ENCODE measurements at places on chromosomes 4 and X.

- no peak for DNase-seq
Measured at GRCh38 chr4:93103042-93103441, 725.5 kb upstream of the ATOH1 start.

DNA sequence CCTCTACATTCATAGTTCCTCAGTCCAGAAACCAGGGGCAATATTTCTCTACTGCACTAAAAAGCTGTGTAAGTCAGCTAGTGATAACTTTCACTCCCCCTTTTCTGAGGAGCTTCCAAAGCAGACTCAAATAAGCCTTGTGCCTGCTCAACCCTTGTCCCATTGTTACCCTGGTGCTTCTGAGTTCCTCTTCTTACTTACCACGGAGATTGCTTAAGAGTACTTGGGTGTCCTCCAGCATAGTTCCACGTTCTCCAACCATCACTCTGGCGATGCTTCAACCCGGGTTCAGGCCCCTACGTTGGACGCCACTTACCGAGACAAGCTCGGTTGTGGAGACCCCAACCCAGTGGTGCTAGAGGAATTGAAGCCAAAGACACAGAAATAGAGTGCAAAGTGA, 71.6 kb downstream of the ADAM29 start:
- DNase-seq, result no peak

DNA sequence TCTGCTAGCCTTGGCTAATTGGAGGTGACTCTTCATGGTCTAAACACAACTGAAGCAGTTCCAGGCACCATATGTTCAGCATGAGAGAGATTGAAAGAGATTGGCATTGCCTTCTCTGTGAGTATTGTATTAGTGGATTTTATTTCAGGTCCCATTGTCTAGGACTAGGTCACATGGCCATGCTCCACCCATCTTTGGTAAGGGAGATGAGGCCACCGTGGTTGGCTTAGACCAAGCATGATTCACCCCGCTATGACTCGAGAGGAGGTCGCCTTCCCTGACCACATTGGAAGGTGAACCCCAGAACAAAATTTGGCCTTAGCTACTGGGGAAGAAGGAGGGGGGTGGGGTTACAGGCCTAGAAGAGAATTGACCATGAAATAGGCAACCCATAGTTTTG, 109.9 kb upstream of the BCOR start:
- DNase-seq, result no peak

GRCh38 chr4:7725951-7726350, 213.7 kb downstream of the AFAP1 start:
- DNase-seq, result peak; percentile 57

GRCh38 chr4:166972071-166972470, 262.2 kb downstream of the SPOCK3 start:
- peak; percentile 39 for DNase-seq

- DNase-seq, result no peak
Measured at GRCh38 chr4:139493176-139493575, 39.3 kb downstream of the RAB33B start.

DNA sequence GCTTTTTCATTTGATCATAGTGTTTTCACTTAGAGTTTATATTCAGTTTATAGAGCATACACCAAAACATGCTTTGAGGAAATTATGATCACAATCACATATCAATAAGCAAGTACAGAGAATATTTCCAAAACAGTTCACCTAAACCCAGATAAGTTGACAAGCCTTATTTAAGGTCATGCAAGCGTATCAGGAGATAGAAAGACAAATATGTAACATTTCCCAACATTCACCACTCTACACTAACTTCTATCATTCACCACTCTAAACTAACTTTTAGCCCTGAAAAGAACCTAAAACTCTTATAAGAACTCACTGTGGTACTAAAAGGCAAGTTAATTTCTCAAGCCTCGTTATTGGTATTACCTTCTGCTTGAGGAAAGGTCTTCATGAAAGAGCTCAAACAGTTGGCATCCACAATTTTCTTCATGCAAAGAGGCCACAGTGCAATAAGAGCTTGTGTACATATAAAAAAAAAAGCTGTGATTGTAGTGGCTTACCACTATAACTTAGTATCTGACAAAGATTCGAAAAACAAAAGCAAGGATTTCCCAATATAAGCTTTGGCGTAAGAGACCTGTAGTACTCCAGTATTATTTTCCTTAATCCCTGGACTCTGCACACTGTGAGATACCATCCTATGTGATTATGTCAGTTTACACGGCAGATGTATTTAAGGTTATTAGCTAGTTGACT, 903.3 kb downstream of the STIM2 start:
- DNase-seq, result no peak

DNA sequence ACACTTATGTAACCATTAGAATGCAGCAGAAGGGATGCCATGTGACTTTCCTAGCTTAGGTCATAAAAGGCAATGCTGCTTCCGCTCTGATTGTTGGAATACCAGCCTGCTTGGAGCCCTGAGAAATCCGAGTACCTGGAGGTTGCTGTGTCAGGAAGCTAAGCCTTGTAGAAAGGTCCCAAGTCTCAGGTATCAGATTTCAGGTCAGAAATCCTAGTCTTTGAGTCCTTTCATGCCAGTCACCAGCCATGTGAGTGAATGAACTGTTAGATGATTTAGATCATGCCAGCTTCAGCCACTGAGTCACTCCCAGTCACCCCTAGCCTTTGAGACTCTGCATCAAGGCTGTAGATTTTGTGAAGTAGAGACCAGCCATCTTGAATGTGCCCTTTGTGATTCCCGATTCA, 23.5 kb downstream of the RAP1GDS1 start:
- peak; percentile 31 for DNase-seq

GRCh38 chr4:93475730-93476129, 352.8 kb upstream of the ATOH1 start:
- peak; percentile 1 for DNase-seq

DNA sequence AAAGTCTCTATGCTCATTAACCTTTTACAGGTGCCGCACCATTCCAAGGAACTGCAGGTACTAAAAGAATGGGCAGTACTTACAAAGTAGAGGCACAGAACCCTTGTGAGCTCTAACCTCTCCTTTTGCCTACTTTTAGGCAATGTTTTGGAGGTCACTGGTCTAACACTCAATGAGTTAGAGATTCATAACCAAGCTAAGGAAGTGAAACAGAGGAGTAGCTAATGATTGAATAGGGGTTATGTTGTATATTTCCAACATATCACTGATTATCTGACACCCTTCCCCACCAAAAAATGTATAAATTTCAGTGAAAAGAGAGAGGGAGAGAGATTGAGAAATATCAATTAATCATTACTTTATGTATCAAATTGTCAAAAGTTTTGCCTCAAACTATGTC, 269.3 kb downstream of the PCDH7 start:
- no peak for DNase-seq

GRCh38 chrX:129626026-129626425, 28.7 kb downstream of the APLN start:
- DNase-seq, result no peak

DNA sequence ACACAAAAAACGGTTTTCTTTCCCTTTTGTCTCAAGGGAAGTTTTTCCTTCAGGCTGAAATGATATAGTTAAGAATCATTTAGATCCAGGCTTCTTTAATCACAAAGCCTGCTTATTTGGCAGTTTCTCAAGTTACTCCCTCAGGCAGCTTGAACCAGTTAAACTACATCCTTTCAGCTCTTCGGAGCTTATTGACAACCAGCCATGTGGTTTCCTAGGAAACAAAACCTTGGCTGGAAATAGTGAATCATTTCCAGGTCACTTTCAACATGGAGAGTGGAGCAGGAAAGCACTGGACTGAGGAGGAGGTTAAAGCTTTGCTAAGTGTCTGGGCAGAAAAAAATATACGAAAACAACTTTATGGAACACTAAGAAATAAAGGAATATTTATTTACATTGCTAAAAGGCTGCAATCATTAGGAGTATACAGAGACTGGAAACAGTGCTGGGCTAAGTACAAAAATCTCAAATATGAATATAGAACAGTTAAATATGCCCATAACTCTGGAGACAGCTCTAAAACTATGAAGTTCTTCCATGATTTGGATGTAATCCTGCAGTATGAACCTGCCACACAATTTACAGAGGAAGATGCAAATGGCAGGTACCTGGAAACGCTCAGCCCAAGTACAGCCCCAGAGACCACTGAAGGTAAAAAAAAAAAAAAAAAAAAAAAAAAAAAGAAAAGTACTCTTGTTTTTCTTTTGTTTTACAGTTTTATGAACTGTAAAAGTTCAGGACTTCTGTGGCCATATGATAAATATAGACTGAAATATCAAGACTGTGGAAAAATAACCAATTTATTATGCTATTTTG, 23.2 kb upstream of the AASDH start:
- peak; percentile 91 for DNase-seq

GRCh38 chr4:24070117-24070516, 180.3 kb upstream of the PPARGC1A start:
- peak; percentile 30 for DNase-seq

- DNase-seq, result peak; percentile 56
Measured at GRCh38 chrX:18873189-18873791, 110.6 kb downstream of the PHKA2 start.

- no peak for DNase-seq
Measured at GRCh38 chrX:155329293-155329692, 5.1 kb downstream of the CLIC2 start.

- no peak for DNase-seq
Measured at GRCh38 chr4:133189147-133189517, 40.0 kb downstream of the PCDH10 start.

DNA sequence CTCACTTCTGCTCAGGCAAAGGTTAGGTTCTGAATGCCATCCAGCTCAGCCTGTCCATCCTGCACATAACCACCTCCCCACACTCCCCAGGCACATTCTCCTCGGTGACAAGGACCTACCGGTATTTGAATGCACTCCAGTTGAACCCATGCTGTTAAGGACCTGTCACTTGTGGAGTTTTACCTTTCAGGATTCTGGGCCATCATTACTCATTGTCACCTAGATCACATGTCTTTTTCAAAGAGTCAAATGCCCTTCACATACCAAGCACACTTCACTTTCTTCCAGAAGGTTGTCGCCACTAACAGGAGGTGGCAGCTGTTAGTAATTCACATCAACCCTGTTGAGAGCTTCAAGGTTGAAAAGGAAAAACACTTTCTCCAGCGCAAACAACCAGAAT, 218.3 kb downstream of the SOWAHB start:
- DNase-seq, result no peak

GRCh38 chr4:119000400-119000799, 111.7 kb downstream of the SYNPO2 start:
- no peak for DNase-seq

DNA sequence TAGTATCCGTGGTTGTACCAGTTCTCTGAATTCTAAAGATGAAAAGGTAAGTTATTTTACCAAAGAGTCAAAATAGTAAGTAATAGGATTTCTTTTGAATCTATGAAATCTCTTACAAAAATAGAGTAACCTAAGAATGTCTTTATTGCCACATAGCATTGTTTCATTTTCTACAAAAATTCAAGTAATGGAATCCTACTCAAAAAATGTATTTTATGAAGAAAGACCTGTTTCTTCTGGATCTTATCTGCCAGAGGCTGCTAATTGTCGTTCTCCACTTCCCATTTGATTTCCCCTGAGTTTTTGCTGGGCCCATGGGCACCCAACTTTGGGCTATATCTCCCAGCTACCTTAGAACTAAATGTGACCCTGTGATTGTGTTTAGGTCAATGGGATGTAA, 3.2 kb upstream of the OTUD4 start:
- DNase-seq, result no peak

DNA sequence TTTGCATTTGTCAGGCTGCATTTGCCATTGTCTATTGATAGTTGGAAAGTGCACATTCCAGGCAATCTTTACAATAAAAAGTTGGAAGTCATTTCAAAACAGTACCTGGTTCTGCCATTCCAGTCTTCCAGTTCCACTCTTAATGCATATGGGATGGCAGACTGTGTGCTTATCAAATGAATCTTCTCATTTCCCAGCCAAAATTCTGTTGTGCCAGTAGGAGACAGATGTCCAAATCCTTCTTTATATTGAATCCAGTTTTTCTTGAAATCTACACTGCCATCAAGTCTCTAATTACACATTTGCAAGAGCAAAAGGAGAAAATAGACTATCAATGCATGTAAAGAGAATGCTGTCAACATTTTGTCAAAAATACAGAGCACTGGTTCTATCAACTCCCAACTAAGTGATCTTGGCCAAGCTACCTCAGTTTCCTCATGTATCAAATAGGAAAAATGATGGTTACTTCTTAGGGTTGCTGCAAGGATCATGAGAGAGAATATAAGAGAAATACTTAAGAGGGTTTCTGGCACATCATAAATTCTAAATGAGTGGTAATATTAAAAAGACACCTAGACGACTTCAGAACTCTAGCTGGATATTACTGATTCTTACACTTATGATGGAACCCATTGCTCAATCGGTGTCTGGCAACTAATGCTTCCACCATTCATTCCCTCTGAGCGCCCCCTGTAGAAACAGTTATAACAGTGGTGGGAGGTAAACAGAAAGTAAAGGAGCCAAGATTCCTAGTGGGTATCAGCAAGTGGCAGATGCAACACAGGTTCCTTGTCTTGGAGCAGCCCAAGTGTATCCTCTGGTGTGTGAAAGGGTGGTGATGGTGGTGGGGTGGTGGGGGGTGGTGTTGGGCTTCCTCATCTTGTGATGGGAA, 3.8 kb downstream of the FGG start:
- no peak for DNase-seq

- peak; percentile 11 for DNase-seq
Measured at GRCh38 chr4:166128403-166128802, 255.4 kb downstream of the TLL1 start.

- no peak for DNase-seq
Measured at GRCh38 chr4:127425851-127426250, 206.9 kb upstream of the INTU start.

- no peak for DNase-seq
Measured at GRCh38 chr4:113677325-113677724, 84.2 kb downstream of the CAMK2D start.

- DNase-seq, result no peak
Measured at GRCh38 chr4:3760841-3761240, 5.3 kb upstream of the ADRA2C start.

DNA sequence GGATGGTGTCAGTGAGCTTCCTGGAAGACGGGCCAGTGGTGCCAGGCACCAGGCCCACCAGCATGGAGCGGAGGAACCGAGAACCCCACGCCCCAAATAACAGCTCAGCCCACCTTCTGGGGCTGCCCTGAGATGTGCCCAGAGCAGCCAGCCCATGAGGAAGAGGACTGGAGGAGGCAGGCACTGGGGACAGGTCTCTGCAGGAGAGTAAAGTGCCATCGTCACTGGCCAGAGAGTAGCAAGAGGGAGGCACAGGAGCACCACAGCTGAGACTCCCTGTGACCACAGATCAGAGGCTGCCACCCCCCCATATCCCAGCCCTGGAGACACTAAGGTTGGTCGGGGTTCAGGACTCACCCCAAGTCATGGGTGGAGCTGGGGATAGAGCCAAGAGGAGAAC, 63.0 kb downstream of the PPP2R2C start:
- no peak for DNase-seq

DNA sequence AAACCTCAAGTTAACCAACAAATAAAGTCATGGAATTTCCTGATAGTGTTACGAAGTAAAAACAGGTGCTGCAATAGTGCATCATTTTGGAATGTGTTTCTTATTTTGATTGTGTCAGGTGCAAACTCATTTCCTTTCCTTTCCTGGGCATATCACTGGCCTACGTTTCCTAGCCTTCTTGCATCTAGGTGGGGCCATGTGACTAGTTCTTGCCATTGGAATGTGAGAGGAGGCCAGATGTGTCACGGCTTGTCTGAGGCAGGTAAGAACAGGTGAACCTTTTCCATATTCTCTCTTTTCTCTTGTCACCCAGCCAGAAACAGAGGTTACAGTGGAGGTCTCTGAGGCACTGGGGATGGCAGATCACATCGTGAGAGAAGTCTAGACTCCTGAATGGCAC, 868.0 kb downstream of the RPA4 start:
- DNase-seq, result peak; percentile 26

- no peak for DNase-seq
Measured at GRCh38 chr4:88675543-88675942, 22.1 kb downstream of the NAP1L5 start.

Measured in RWPE1 (cell line).